ENCODE measurements at places on chromosomes 2 and 18.

- DNase-seq, result no peak
Observed at GRCh38 chr2:240645346-240645745, 20.1 kb downstream of the GPR35 start.

GRCh38 chr18:35934891-35935290, 37.6 kb upstream of the RMP24 start:
- DNase-seq, result no peak

- peak; percentile 71 for DNase-seq
Observed at GRCh38 chr2:20012282-20013125, at the start of gene MATN3. MATN3 (minus strand) TSS chr2:20012668; CDS start chr2:20012631, 37 bp downstream.

GRCh38 chr2:237128026-237128703, 42.5 kb downstream of the COPS8 start:
- DNase-seq, result peak; percentile 84

DNA sequence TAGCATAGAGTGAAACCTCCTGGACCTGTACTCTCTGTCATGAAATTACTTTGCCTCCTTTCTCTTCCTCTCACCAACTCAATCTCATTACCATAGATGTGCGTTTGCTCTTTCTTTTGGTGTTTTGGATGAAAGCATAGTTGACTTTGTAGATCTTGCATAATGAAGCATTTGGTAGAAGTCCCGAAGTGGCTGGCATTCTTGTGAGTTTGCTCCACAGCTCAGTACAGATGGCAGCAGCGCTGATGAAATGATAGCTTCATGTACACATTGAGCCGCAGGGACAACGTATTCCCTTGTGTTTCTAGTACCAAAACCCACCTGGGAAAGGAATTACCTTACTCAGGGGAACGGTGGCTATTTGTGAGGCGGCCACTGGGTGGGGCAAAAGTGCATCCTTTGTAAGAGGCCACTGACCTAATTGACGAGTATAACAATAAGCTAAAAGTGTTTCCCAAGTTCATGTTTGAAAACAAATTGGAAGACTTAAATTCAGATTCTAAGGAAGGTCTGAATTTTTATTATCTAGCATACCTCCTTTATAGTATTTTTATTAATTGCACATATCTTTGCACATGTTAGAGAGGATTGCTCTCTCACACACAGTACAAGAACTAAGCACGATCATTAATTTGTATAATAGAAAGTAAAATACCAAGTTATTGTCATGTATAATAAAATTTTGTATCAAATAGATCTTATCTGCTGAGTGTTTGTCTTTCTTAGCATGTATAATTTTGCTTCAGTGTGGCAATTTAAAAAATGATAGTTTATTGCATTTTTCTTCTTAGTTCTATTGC, 25.4 kb upstream of the CDH7 start:
- no peak for DNase-seq

DNA sequence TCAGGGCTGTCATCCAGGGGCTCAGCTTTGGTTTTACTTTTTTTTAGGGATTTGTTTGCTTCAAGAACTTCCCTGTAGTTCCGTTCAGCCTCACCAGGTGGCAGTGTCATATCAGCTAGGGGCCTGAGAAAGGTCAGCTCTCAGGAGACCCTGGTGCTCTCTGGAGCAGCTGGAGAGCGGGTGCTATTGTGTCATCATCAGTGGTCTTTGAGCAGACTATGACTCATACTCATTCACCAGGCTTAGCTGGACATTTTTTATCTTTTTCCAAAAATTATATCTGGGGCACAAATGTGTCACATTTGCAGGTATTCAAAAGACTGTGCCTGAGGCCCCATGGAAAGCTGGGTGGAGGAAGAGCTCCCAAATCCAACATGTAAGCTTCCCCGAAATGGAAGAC, 24.4 kb downstream of the ZNF892 start:
- DNase-seq, result peak; percentile 65

- no peak for DNase-seq
Observed at GRCh38 chr2:179240481-179241451, 23.9 kb downstream of the SESTD1 start.

- no peak for DNase-seq
Observed at GRCh38 chr2:205543937-205544702, 138.2 kb upstream of the NRP2 start.

- DNase-seq, result no peak
Observed at GRCh38 chr2:43939695-43940256, 56.0 kb downstream of the LRPPRC start.

DNA sequence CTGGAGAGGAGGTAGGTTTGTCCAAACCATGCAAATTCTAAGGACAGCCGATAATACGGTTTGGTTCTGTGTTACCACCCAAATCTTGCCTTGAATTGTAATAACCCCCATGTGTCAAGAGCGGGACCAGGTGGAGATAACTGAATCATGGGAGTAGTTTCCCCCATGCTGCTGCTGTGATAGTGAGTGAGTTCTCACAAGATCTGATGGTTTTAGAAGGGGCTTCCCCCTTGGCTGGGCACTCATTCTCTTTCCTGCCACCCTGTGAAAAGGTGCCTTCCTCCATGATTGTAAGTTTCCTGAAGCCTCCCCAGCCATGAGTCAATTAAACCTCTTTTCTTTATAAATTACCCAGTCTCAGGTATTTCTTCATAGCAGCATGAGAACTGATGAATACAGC, 295.2 kb downstream of the NBAS start:
- no peak for DNase-seq

GRCh38 chr18:24785019-24785418, 324.6 kb downstream of the HRH4 start:
- DNase-seq, result no peak

GRCh38 chr2:172925600-172925999, 150.0 kb upstream of the MAP3K20 start:
- no peak for DNase-seq

GRCh38 chr2:160989778-160990177, 170.4 kb upstream of the TANK start:
- DNase-seq, result no peak

DNA sequence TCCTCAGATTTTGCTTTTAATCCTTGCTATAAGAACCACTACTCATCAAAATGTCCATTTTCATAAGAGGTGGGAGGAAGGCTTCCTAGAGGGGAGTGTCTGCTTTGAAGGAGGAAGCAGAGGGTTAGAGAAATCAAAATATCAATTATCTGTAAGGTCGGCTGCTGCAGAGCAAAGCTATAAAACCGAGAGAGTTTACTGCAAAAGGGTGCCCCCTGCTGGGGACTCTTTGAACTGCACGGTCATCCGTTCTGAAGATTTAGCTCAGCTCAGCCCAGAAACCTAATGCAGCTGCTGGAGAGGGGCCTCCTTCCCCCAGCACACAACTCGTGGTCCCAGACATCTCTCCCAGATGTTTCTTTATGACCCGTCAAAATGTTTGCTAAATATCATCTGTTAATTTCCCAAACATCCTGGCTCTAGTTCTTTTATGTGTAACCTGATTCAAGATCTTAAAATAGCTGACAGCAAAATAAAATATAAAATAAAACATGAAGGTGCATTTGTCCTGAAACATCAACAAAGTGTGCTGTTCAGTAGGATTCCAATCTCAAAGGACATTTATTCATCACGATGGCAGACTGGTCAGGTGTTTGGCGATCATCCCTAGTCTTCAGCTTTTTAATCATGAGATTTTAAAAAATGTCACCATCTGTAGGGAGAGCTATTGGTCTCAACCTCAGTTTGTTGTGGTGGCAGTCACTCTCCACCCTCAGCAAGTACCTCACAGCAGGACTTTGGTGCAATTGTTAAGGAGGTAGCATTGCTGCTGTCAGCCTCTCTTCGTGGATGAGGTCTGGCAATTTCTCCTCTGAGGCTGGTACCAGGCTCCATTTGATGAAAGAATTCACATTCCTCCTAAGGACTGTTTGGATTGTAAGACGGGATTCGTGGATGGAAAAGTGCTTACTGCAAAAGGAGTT, 185.9 kb downstream of the MTX2 start:
- DNase-seq, result peak; percentile 78

DNA sequence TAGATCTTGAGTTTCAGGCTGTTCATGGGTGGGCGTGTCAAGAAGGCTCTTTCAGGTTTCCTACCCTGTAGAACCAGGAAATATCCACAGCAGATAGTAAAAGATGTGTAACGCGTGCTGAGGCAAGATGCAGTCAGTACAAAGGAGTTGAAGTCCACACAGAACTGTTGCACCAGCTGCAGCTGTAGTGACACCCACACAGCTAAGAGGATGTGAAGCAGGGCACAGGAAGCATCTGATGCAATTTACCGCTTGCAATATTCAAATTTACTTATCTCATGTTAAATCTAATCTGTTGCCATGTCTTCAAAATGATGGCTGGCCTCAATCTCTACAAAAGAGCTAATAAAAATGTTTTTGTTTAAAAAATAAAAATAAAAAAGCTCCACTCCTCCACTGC, 132.8 kb downstream of the ARHGAP15 start:
- peak; percentile 48 for DNase-seq

DNA sequence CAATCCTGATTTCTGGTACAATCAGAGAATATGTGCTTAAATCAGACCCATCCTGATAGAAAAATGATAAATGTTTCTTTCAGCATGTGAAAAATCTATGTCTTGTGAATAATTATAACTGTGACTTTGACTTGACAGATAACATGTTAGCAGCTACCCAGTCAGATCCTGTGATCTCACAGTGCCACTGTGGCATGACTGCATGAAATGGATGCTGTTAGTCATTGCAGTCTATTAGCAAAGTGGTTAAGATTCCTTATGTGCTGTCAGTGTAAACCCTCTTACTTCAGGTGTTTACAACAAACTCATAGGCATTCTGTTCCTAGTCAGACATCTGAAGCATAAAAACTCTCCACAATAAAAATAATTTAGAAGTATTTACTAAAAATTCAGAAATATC, 244.6 kb upstream of the RND3 start:
- DNase-seq, result no peak

DNA sequence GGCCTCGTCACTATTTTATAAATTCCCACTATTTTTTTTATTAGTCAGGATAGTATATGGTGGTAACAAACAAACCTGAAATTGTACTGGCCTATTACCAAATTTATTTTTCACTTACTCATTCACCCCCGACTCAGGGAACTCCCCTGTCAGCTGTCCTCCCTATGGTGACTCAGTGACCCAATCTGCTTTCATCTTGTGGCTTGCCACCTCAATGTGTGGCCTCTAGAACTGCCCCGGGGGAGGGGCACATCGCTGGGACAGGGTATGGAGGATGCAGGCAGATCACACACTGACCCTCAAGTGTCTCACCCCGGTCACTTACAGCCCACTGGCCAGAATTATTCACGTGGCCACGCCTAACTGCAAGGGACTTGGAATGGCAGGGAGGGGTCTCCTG, 71.6 kb downstream of the ACTR2 start:
- no peak for DNase-seq

DNA sequence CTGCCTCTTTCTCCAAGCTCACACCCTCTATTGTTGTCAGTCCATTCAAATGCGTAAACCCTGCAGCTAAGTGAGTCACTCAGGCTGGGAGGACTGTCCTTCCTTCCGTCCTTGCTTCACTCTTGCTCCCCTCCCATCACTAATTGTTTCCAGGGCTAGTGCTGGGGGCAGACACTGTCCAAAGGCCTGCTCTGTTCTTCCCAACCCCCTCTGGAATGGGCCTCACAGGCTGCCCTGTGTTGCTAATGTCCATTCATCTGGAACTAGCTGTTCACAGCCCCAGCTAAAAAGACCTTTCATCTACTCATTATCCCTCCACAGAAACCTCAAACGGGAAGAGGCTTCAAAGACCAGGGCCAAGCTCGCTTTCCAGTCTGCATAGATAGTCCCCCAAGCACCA, 31.9 kb upstream of the NRP2 start:
- DNase-seq, result no peak

- no peak for DNase-seq
Observed at GRCh38 chr2:128685841-128686496, 367.3 kb upstream of the HS6ST1 start.

GRCh38 chr18:47283476-47283875, 32.0 kb upstream of the SKOR2 start:
- DNase-seq, result no peak

DNA sequence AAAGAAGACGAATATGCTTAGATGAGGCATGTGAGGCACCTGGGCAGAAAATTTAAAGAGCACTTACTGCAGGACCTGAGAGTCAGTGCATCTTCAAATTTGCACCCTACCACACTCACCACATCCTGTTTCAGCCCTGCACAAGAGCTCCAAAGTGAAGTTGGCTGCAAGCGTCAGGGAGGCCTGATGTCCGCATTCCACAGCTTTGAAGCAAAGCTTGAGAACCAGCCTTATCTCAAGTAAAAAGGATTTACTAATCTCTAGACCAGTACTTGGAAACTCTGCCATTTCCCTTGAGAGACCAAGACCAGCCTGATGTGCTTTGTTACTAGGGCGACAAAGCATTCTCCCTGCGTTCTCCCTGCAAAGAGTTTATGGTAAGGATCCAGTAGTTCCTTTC, 3.4 kb upstream of the ASNSD1 start:
- DNase-seq, result peak; percentile 63

DNA sequence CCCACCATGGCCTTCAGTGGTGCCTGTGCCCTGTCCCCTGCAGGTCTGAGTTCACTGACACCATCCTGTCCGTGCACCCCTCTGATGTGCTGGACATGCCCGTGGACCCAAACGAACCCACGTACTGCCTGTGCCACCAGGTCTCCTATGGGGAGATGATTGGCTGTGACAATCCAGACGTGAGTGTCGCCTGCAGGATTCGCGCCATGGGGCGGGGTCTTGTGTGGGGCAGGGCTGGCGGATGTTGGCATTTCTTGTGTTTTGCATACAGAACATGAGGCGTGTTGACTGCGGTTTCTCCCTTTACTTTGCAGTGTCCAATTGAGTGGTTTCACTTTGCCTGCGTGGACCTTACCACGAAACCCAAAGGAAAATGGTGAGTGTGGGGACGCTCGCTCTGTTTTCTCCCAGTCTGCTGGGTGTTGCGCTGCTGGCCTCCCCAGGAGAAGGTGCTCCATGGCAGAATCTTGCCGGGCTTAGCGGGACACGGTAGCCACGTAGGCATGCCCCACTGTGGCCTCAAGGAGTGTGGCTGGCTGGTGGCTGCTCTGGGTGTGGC, 11.5 kb upstream of the D2HGDH start:
- DNase-seq, result no peak

DNA sequence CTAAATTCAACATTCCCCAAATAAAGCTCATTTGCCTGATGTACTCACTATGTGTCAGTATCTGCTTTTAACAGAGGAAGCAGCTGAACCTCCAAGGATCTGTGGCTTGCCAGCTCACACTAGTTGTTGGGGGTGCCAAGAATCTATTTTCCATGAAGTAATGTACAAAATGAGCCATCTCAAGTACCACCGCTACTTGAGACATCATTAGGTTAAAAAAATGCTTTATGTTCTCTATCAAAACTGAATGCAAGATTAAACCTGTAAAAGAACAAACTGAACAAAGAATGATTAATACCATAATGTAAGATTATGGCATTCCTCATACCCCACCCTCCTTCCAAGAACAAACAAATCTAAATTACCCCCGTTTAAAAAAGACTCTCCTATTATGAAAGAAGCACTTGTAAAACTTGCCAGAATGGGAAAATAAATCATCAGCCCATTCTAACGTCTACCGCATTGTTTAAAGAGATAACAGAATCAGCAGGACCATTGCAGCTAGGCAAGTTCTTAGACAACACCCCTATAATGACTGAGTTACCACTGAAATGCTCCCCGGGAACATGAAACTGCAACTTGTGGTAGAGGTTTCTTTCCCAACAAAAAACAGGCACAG, 471.6 kb downstream of the DLGAP1 start:
- DNase-seq, result no peak

Measured in lower lobe of right lung (tissue), 2 donors.